ENCODE measurements at places on chromosomes 12 and 14.
A peak's percentile ranks its signal among the peaks of the same experiment; 100 is the strongest.

GRCh38 chr12:52005903-52006703 is 643 bp upstream of the TAMALIN start:
- no peak for DNase-seq

DNA sequence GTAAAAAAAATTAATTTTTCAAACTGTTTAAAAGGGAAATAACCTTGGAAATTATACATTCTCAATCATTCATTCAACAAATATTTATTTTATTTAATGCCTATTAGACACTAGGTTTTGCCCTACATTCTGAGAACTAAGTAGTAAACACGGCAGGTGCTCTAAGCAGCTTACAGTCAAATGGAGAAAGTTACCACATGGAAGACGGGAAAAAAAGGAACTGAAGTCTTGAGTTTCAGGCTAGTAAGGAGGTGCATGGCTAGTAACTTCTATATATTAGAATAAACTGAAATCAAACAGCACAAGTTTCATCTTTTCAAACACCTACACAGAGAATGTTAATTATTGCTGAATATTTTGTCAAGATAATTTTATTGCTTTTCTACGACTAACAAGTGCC is 52.9 kb downstream of the C12orf42 start:
- DNase-seq: no peak

DNA sequence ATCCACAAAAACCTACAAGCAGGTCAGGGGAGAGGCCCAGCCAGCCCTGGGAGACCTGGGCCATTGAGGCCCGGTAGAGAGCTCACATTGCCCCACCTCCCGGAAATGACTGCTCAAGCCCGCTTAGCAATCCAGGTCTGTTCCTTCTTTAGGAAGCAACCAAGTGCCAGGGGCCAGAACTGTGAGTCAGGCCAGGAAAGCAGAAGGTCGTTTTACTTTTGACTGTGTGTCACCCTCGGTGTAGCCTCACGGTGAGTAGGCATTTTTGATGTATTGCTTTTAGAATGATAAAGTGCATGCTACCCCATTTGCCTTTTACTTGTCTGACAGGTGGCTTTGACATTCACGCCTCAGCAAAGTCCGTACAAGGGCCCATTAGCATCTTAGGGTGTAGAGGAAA is 25.4 kb upstream of the PWP1 start:
- no peak for DNase-seq

GRCh38 chr12:5905757-5906156 is 39.3 kb downstream of the ANO2 start:
- no peak for DNase-seq

GRCh38 chr12:14157088-14157747 is 175.8 kb upstream of the GRIN2B start:
- DNase-seq: no peak

- no peak for DNase-seq
These were observed 178.9 kb upstream of the NRXN3 start for GRCh38 chr14:77991128-77991772.

DNA sequence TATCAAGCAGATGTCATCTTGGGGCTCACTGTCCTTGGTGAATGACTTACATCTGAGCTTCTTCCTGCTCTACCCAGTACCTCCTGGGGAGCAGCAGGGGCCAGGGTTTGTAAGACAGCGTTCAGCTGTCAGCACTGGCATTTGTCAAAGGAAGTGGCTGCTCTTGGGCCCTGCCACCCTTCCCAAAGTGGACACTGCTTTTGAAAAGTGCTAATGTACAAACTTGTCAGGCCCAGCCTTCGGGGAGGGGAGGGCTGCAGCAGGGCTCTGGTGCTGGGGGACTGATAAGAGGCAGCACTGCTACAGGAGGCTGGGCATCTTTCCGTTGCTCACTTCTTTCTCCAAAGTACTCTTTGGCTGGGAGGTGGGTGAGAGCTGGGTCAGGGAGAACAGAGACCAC is 59.8 kb upstream of the RBM19 start:
- DNase-seq: no peak

DNA sequence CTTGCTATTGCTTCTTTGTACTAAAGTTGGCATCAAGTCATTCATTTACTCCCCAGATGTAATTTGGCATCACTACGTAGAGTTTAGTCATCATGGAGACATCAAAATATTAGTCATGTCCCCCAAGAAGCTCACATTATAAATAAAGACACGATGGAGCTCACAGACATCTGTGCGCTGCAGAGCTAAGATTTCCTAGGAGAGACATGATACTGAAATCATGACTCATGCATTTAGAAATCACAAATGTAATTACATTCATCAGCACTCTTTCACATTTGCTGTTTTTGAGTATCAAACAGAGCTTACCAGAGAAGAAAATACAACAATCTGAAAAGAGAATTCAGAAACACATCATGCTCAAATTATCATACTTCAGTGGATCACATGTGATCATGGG is 169.8 kb downstream of the LRIG3 start:
- no peak for DNase-seq

DNA sequence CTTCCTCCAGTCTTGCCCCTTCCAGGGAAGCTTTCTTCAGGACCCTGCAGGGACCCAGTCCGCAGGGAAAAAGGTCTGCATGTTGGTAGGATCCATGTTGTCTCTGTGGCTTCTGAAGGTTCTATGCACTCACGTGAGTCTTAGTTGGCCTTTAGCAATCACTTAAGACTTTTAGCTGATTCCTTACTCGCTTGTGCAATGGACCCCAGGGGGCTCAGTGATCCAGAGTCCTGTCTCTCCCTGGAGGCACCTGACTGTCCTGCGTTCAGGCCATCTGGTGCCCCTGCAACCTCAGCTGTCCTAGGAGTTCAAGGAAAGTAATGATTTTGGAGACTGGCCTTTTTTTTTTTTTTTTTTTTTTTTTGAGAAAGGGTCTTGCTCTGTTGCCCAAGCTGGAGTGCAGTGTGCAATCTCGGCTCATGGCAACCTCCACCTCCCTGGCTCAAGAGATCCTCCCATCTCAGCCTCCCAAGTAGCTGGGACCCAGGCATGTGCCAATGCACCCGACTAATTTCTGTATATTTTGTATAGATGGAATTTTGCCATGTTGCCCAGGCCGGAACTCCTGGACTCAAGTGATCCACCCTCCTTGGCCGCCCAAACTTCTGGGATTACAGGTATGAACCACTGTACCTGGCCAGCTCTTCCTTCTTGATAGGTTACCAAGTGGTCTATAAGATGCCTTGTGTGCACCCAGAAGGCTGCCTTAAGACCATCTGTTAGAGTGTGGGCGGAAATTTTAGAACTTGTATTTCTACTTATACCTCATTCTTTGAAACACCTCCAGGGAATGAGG is 4.6 kb downstream of the IFI27L2 start:
- DNase-seq: no peak

- peak; percentile 75 for DNase-seq
These were observed 1.8 kb downstream of the CKB start for GRCh38 chr14:103520657-103521437.

DNA sequence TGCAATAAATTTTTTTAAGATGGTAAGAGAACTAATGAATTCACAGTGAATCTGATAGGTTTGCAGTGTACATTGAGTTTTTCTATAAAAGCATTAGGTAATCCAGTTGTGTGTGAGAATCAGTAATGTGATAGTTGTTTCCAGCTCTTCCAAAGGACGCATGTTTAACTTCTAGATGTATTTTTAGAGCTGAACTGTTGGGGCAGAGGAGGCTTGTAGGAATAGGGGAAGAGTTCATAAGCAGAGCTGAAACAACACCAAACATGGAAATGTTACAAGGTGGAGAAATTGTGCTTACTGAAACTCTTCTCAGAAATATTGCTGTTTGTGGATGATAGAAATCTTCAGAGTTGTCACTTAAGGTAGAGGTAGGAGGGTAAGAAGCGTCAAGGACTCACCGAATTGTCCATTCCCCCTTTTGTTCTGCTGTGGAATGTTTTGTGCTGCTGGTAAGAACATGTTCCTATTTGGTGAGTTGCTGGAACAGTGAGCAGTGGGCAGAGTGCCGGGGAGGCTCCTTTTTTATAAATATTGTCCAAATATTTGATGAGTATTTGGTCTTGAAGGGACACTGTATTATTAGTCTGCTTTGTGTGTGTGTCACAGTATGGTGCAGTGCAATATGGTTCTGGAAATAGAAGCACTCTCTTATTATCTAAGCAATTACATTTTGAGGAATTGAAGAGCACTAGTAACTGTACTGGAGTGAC is 76.7 kb downstream of the ANO6 start:
- peak; percentile 58 for DNase-seq

DNA sequence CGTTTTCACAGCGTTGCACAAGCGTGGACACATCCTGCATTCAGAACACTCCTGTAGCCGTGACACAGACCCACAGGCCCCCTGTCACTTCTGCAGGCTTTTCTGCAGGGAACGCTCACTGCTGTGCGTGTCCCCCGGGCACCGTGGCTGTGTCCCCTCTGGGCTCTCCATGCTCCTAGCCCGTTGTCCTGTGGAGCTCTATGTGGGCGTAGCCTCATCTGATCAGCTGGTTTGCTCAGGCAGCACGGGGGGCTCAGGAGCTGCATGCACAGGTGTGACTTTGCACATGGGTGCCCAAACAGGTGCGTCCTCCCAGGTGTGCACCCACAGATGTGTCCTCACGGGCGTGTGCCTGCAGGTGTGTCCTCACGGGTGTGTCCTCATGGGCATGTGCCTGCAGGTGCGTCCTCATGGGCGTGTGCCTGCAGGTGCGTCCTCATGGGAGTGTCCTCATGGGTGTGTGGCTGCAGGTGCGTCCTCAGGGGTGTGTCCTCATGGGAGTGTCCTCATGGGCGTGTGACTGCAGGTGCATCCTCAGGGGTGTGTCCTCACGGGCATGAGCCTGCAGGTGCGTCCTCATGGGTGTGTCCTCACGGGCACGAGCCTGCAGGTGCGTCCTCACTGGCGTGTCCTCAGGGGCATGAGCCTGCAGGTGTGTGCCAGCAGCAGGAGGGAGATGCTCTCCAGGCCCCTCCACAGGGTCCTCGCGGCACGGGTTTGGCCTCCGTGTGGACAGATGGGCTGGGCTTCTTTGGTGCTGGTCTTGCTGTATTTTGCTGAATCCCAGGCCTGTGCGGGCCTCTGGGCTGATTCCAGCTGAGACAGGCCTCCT is 17.5 kb downstream of the MTA1 start:
- DNase-seq: no peak

DNA sequence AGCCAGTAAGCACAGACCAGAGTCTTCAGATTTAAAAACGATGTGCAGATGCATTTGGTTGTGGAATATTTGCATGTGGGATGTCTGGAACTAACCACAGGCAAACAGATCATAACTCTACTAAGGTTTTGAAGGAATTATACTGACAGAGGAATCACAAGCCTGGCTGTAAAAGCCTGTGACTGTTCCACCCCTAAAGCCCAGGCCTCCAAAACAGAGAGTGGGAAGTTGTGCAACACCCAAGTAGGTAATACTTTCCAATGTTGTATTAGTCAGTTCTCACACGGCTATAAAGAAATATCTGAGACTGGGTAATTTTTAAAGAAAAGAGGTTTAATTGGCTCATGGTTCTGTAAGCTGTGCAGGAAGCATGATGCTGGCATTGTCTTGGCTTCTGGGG is 68.1 kb upstream of the DCD start:
- no peak for DNase-seq

- no peak for DNase-seq
These were observed 139.8 kb downstream of the CALM1 start for GRCh38 chr14:90536511-90537191.

- no peak for DNase-seq
These were observed 190.2 kb downstream of the TBX5 start for GRCh38 chr12:114215746-114216145.

GRCh38 chr14:24272467-24272866 is 1.1 kb upstream of the RABGGTA start:
- DNase-seq: no peak

DNA sequence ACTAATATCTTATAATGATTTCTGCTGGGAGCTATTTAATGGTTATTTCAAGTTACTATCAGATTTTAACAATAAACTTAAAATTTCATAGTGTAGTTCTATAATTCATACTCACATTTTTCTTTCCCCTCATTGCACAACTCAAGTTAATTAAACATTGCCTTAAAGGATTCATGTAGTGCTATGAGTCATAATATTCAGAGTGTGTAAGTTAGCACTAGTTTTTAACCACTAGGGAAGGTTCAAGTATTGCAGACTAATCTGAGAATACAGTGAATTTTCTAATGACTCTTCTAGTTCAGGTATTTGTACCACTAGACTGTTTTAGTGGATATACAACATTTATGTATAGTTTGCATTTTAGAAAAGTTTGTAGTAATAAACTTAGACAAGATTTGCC is 49.9 kb downstream of the FOXA1 start:
- DNase-seq: no peak

DNA sequence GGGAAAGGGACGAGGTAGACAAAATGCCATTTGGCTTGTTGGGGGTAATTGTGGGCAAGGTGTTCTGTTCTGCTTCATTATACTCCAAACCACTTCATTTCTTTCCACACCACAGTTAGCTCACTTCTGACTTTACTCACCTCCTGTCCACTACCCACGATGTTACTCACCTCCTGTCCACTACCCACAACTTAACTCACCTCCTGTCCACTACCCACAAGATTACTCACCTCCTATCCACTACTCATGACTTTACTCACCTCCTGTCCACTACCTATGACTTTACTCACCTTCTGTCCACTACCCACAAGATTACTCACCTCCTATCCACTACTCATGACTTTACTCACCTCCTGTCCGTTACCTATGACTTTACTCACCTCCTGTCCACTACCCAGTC is 10.1 kb upstream of the TWF1 start:
- no peak for DNase-seq

- no peak for DNase-seq
These were observed 408.5 kb upstream of the DCN start for GRCh38 chr12:91590966-91591638.

DNA sequence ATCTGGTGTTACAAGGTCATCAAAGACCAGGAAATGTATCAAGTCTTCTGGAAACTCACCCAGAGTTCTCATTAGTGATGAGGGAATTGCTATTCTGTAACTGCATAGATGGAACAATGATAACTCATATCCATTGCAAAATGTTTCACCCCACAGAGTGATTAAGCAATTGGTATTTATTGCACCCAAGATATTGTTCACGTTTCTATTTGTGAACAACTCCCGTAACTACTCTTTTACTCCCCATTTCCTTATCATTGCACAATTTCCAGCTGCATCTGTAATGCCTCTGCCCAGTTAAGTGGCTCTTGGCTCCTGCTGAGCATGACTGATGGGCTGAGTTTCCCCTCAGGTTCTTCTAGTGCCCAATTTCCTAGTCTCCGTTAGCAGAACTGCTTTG is 108.7 kb upstream of the PRICKLE1 start:
- DNase-seq: no peak

DNA sequence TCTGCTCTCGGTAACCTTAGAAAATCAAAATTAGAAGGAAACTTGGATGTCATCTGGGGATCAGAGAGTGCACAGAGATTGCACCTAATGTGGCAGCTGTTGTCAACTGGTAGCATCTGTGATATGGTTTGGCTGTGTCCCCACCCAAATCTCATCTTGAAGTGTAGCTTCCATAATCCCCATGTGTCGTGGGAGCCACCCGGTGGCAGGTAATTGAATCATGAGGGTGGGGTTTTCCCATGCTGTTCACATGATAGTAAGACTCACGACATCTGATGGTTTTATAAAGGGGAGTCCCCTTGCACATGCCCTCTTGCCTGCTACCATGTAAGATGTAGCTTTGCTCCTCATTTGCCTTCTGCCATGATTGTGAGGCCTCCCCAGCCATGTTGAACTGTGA is 127.7 kb upstream of the SRRM4 start:
- no peak for DNase-seq
